RWPE2 (cell line): ENCODE measurements at places on chromosomes 4 and X.

DNA sequence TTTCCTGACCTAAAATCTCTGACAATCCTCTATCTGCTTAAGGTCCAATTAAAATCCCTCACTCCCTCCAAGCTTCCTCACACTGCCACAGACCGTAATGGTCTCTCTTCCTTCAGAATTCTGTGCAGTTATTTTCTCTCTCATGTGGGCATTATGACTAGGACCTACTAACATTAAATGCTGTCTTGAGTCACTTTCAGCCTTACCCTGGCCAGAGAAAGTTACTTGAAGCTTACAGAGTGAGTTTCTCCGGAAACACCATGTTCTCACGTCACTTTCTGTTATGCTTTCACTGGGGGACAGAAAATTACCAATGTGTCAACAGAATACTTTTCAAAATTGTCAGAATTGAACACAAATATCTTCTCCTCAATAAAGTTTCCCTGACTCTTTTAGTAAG lies 271.8 kb downstream of the INPP4B start:
- no peak for DNase-seq

- no peak for DNase-seq
Observed at GRCh38 chrX:968148-968965, 244.1 kb downstream of the CRLF2 start.

- DNase-seq: no peak
Observed at GRCh38 chr4:158912390-158912789, 143.6 kb downstream of the FNIP2 start.

- no peak for DNase-seq
Observed at GRCh38 chrX:41963348-41963747, 40.0 kb upstream of the CASK start.

DNA sequence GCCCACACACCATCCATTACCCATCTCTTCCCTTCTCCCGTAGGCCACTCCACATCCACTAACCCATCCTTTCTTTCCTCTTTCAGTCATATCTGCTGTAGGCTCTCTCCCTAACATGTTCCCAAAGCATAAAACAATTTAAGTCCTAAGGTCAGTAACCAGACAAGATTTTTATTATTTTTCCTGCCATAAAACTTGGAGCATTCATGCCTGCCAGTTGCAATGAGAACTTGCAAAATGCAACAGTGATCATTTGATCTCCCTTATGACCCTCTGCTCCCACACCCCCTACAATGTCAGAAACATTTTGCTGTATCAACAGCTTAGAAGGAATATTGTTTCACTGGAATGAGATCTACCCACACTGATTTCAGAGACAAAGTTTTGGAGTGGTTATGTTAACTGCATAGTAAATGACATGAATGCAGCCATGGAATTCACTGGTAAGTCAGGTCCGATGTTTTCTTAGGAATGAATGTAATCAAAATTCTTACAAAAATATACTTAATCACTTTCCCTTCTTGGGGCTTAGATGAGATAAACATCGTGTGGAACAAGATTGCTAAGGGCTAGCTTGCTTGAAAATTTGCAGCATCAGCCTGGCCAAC lies 5.7 kb downstream of the NIPAL1 start:
- DNase-seq: no peak

DNA sequence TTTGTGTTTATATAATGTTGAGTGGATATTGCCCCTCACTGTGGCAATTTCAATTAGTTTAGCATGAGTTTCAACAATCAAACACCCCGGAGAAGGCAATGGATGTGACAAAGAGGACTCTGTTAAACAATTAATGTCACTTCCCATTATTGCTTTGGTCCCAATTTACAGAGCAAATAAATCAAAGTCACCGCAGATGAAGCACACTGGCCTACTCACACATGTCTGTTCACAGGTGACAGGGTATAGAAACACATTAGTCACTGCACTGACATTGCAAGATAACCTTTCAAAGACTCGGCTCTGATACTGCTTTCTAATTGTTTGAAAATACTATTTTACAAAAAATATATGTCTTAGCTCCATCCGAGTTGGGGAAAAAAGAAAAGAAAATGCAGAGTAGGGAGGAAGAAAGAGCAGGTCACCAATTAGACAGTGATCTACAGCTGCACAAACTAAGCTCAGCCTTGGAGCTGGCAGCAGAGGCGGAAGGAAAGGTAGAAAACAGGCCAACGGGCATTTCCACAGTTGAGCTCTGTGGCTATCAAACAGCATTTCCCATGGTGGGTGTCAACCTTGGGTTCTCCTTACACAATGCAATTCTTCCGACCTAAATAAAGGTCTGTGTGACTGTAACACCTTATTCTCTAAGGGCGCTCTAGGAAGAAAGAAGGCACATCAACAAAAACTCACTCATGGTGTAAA lies 53.9 kb downstream of the PPARGC1A start:
- no peak for DNase-seq
